Left lobe of liver (tissue), 2 donors: ENCODE measurements at places on chromosomes 4 and X. TPM values are rescaled to one million over a fixed set of nuclear protein-coding genes. Genes with fewer than 3 reads are reported as not detected.

DNA sequence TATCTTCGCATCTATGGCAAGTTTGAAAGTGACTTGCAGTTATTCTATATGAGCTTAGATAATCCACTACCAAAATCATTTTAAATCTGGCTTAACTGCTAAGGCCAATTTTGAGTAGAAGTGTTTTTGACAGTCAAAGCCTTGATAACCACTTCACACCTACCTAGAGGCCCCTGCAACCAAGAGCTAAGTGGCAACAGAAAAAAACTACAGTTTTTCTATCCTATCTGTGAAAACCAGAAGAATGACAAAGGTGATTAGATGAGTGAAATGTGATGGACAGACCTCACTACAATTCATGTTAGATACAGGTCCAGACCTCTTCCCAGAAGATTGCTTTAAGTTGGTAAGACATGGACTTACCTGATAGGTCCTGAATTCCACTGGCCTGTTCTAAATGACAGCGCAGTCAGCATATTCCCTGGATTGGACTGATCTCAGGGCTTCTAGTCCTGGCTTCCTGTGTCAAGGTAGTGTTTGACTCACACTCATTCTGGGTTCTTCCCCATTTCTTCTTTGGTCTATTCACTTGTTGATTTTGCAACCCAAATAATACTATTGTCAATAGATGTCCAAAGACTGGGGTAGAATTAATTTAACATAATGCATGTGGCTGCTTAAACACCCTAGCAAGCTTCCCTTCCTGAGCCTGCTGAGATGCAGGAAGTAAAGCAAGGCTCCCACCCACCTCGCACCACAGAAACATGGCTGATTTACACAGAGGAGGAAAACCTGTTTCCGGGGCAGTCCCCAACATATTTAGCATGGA is 65.1 kb downstream of the PPP3CA start:
- no peak for DNase-seq

- DNase-seq: no peak
Observed at GRCh38 chr4:10056334-10057022, 35.2 kb upstream of the SLC2A9 start.

DNA sequence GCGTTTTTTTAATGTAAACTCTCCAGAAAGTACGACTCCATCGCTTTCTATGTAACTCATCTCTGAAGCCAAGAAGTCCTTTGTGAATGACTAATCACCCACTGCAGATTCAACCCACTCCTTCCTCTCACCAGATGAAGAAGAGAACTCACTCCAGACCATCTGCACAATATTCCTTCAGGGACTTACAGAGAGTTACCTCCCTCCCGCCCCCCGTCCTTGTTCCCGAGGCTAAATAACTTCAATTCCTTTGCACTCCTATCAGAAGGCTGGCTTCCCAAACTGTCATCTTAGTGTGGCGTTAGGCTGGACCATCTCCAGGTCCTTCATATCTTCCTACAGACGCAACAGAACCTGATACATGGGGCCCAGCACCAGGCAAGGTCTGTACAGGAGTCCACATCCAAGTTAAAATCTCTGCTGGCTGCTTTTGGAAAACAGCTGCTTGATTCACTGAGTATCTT is 82.4 kb downstream of the AFAP1 start:
- no peak for DNase-seq

The PFKFB1 gene
- 24.0 TPM for total RNA-seq

- DNase-seq: no peak
Observed at GRCh38 chrX:22109442-22109841, 77.3 kb downstream of the PHEX start.

DNA sequence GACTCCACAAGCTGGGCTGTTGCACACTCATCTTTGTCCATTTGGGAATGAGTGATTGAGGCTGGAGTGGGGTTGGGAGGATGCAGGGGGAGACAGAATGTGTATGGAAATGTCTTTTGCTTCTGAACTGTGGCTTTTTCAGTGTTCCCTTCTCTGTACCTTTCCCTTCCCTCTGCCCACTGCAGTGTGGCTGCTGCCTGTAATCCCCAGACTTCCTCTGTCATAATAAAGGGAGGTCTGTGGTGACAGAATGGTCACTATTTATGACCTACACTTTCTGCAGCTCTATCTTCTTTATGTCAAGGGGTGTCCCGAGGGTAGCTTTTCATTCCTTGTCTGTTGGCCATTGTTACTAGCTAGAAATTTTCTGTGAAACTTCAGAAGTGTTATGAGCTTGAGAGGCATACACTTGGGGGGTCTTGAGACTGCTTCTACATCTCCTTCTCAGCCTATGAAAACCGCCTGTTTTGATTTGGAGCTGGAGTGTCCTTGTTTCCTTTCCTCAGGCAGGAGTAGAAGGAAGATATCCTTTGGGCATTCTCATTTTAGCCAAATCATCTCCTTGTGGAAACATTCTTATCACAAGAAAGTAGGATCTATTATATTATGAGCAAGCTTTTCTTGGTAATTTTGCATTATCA is 63.0 kb downstream of the ANK2 start:
- DNase-seq: no peak

- no peak for DNase-seq
Observed at GRCh38 chr4:71303850-71304249, 35.0 kb upstream of the SLC4A4 start.

- DNase-seq: no peak
Observed at GRCh38 chr4:100208964-100209363, 18.7 kb upstream of the DDIT4L start.

GRCh38 chr4:102687982-102688433 is 72.8 kb downstream of the MANBA start:
- no peak for DNase-seq

The NEK1 gene
- total RNA-seq: 5.1 TPM

GRCh38 chrX:64218023-64218422 is 12.4 kb downstream of the ASB12 start:
- no peak for DNase-seq

- DNase-seq: no peak
Observed at GRCh38 chr4:124454772-124455270, 257.7 kb downstream of the ANKRD50 start.
